Subcutaneous preadipocyte (primary cell): ENCODE measurements at places on chromosomes 4 and X. TPM values are rescaled to one million over a fixed set of nuclear protein-coding genes. Genes with fewer than 3 reads are reported as not detected.

Gene DUX4
- not detected in 2 replicates for total RNA-seq

Gene MGAT4D
- total RNA-seq: not detected in 2 replicates

Gene PRRG3
- under 0.01 and 0.73 TPM in 2 replicates for total RNA-seq

Gene ZDHHC15
- total RNA-seq: under 0.01 and 0.37 TPM in 2 replicates

Gene CFAP47
- not detected in 2 replicates for total RNA-seq

Gene BTK
- total RNA-seq: not detected in 2 replicates

Gene NHS
- total RNA-seq: 0.98 and 2.2 TPM in 2 replicates

Gene PF4V1
- 0.59 TPM in 1 of 2 replicates, not detected in the other for total RNA-seq

Gene DCAF4L1
- total RNA-seq: under 0.01 and 0.20 TPM in 2 replicates

Gene TMEM47
- total RNA-seq: 14.7 and 27.9 TPM in 2 replicates

Gene MAGED4
- 14.3 and 17.0 TPM in 2 replicates for total RNA-seq

Gene HTN3
- not detected in 2 replicates for total RNA-seq

Gene STAP1
- total RNA-seq: not detected in 2 replicates

Gene SHROOM2
- under 0.01 TPM in 1 of 2 replicates, not detected in the other for total RNA-seq

Gene KCND1
- 0.20 and 0.37 TPM in 2 replicates for total RNA-seq

Gene TCP11X2
- not detected in 2 replicates for total RNA-seq

Gene HSD17B13
- total RNA-seq: under 0.01 TPM in 1 of 2 replicates, not detected in the other

Gene USP26
- total RNA-seq: not detected in 2 replicates
